HT1080 (cell line): ENCODE measurements at places on chromosomes 1 and 21. TPM values are rescaled to one million over a fixed set of nuclear protein-coding genes. Genes with fewer than 3 reads are reported as not detected.

Gene CNR2
- total RNA-seq, result not detected in 2 replicates

DNA sequence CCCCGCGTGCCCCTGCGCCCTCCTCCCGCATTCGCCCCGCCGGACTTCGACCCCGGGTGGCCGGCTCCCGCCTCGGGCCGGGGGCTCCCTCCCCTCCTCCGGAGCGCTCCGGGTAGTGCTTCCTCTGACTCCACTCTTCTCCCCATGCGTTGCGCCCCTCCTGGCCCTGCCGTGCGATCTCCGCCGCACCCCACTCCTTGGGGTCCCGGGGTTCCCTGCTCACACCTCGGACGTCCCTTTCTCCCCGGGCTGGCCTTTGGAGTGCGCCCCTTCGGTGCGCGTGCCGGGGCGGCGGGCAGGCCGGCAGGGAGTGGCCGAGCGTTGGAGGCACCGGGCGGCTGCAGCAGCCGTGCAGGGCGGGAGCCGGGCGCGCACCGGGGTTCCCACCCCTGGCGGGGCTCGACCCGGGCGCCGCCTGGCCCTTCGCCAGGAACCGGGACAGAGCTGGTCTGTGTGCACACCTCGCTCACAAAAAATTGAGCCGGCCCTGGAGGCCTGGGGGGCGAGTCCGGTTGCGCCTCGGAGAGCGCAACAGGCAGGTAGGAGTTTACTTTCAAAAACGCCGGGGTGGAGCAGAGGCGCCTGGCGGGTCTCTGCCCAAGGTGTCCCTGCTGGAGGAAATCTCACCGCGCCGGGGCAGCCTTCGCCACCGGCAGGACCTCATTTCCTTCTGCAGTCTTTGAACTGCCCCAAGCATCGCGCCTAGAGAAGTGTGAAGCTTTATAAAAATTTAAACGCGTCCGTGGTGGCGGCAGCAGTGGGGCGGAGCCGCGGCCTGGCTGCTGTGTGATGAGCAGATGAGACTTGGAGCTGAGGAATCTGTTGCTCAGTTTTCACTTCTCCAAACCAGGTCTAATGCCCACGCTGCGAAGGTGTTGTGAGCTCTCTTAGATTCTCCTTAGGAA lies 650 bp downstream of the VANGL1 start:
- DNase-seq, result peak; percentile 56

- no peak for DNase-seq
These were observed 74.2 kb downstream of the CD34 start for GRCh38 chr1:207836591-207837347.

GRCh38 chr1:220894025-220894923 lies 15.0 kb downstream of the HLX start:
- DNase-seq, result no peak

GRCh38 chr1:242086706-242087105 lies 87.8 kb upstream of the MAP1LC3C start:
- DNase-seq, result no peak

DNA sequence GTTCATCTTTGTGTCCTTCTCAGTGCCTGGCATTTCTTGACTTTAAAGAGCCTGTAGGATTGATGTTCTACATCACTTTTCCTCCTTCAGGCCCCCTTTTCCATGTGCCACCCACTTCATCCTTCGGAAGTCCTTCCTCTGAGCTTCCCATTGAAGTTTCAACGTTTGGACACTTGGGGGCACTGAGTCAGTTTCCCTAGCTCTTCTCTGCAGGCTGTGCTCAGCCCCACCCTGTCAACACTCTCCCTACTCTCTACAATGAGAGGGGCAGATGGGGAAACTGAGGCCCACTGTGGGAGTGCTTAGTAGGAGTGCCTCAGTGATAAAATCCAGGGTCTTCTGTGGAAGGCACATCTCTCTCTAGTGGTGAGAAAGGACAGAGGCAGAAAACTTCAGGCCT lies 11.9 kb downstream of the KCNJ10 start:
- DNase-seq, result no peak

Gene KMO
- total RNA-seq, result not detected in 2 replicates
